Epithelial cell of alveolus of lung (primary cell): ENCODE measurements at places on chromosomes 1 and 21. TPM values are rescaled to one million over a fixed set of nuclear protein-coding genes. Genes with fewer than 3 reads are reported as not detected.

Gene SPATA45
- not detected in 2 replicates for total RNA-seq

Gene CIART
- 1.3 and 6.6 TPM in 2 replicates for total RNA-seq

Gene DIO1
- not detected in 2 replicates for total RNA-seq

Gene RGS4
- total RNA-seq = 14.4 and 30.9 TPM in 2 replicates

Gene SMIM11
- total RNA-seq = 1.6 and 1.8 TPM in 2 replicates

Gene MTARC1
- 1.2 and 4.6 TPM in 2 replicates for total RNA-seq

Gene MYBPH
- 8.5 TPM in 1 of 2 replicates, not detected in the other for total RNA-seq
